ENCODE measurements at places on chromosomes 2 and 18. TPM values are rescaled to one million over a fixed set of nuclear protein-coding genes. Genes with fewer than 3 reads are reported as not detected.

POTEI gene
- not detected for polyA plus RNA-seq

NYAP2 gene
- polyA plus RNA-seq, result not detected

GLB1L gene
- 0.90 TPM for polyA plus RNA-seq

DLGAP1 gene
- 0.36 TPM for polyA plus RNA-seq

PRSS56 gene
- polyA plus RNA-seq, result not detected

SERPINB11 gene
- not detected for polyA plus RNA-seq

All from CD4-positive, CD25-positive, alpha-beta regulatory T cell (primary cell).